Progenitor cell of endocrine pancreas (in vitro differentiated cells): ENCODE measurements at places on chromosomes 3 and 15. TPM values are rescaled to one million over a fixed set of nuclear protein-coding genes. Genes with fewer than 3 reads are reported as not detected.

Gene HRG
- not detected in 2 replicates for total RNA-seq

Gene BNC1
- total RNA-seq = 0.58 and 0.67 TPM in 2 replicates

Gene AMOTL2
- 93.2 and 94.4 TPM in 2 replicates for total RNA-seq

Gene ZPLD1
- total RNA-seq = not detected in 2 replicates

Gene SIDT1
- 0.18 TPM in 1 of 2 replicates, not detected in the other for total RNA-seq

Gene CCR1
- total RNA-seq = 0.11 and 0.14 TPM in 2 replicates

Gene BCL6
- 21.3 and 22.8 TPM in 2 replicates for total RNA-seq

Gene CKMT1B
- 1.8 and 3.3 TPM in 2 replicates for total RNA-seq

Gene SEMA5B
- 4.2 and 5.9 TPM in 2 replicates for total RNA-seq

Gene PLIN1
- total RNA-seq = 0.24 and 0.40 TPM in 2 replicates

Gene FNDC3B
- total RNA-seq = 158 and 161 TPM in 2 replicates

Gene HTR3E
- total RNA-seq = not detected in 2 replicates

Gene KLHL40
- not detected in 2 replicates for total RNA-seq

Gene STAC
- total RNA-seq = 1.2 and 1.6 TPM in 2 replicates

Gene LRRIQ4
- total RNA-seq = 0.31 and 0.42 TPM in 2 replicates

Gene LOXL1
- 17.1 and 17.4 TPM in 2 replicates for total RNA-seq

Gene DPPA2
- total RNA-seq = 0.58 and 0.69 TPM in 2 replicates

Gene GABRR3
- not detected in 2 replicates for total RNA-seq

Gene RTP1
- total RNA-seq = not detected in 2 replicates

Gene PCLAF
- total RNA-seq = 25.0 and 33.7 TPM in 2 replicates

Gene OR5K2
- total RNA-seq = not detected in 2 replicates

Gene MST1R
- total RNA-seq = 4.4 and 6.5 TPM in 2 replicates

Gene ATP13A4
- 6.8 and 8.1 TPM in 2 replicates for total RNA-seq

Gene TM4SF18
- 0.36 TPM in 1 of 2 replicates, not detected in the other for total RNA-seq

Gene SNRPA1
- 70.6 and 78.6 TPM in 2 replicates for total RNA-seq

Gene ST3GAL6
- total RNA-seq = 46.8 and 49.2 TPM in 2 replicates

Gene CLK3
- total RNA-seq = 74.5 and 76.0 TPM in 2 replicates

Gene LRRN1
- 208 and 222 TPM in 2 replicates for total RNA-seq

Gene THBS1
- total RNA-seq = 22.9 and 34.6 TPM in 2 replicates

Gene SLC24A5
- not detected in 2 replicates for total RNA-seq

Gene COLQ
- total RNA-seq = 9.2 and 9.9 TPM in 2 replicates

Gene GOLGA8G
- total RNA-seq = not detected in 2 replicates

Gene SCG5
- total RNA-seq = 18.2 and 19.4 TPM in 2 replicates

Gene PP2D1
- total RNA-seq = not detected in 2 replicates

Gene CHST2
- total RNA-seq = 10.8 and 13.2 TPM in 2 replicates

Gene TAGLN3
- total RNA-seq = 7.4 and 9.0 TPM in 2 replicates

Gene ZKSCAN7
- 22.4 and 25.0 TPM in 2 replicates for total RNA-seq

Gene RBM6
- 144 and 151 TPM in 2 replicates for total RNA-seq

Gene NDN
- 46.9 and 51.8 TPM in 2 replicates for total RNA-seq

Gene SLTM
- 144 and 151 TPM in 2 replicates for total RNA-seq

Gene KIF15
- 17.0 and 21.4 TPM in 2 replicates for total RNA-seq
